WTC11 (cell line): ENCODE measurements at places on chromosomes 4 and X. TPM values are rescaled to one million over a fixed set of nuclear protein-coding genes. Genes with fewer than 3 reads are reported as not detected.

DNA sequence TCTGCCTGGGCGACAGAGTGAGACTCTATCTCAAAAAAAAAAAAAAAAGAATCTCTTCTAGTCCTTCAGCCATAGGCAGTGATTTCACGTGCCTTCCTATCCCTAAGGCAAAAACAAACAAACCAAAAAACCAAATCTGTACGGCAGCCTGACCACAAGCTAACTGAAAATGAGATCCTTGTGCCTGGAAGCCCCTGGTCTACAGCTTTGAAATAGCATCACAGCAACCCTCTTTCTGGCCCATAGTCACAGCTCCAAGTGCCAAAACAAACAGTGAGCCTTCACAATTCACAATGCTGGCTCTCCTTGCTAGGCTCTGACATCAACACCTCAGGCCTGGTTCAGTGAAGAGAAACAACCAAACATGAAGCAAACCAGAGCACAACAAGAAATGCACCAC is 46.1 kb downstream of the TMEM150C start:
- H3K27me3 ChIP-seq: no peaks in the 10 kb centered on the region
- no peak overlapping the region for H3K27ac ChIP-seq
- H3K4me1 ChIP-seq: peaks cover 12% of the 10 kb centered on the region
- DNase-seq: no peak
- H3K36me3 ChIP-seq: no peaks in the 10 kb centered on the region

DNA sequence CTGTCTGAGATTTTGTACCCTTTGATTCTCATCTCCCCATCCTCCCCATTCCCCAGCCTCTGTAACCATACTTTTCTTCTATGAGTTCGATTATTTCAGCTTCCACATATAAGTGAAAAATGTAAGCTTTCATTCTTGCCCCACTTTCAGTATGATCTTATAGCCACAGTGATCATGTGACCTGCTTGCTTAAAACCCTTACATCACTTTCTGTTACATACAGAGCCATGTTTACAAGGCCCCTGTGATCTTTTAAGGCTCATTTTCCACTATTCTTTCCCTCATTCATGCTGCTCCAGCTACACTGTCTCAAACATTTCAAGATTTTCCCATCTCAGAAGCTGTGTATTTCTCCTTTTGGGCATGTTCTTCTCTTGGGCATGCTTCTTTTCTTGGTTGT is 147.7 kb downstream of the DCK start:
- H3K27me3 ChIP-seq: peaks cover 3% of the 10 kb centered on the region; the same call in 1 of the 2 replicates
- H3K36me3 ChIP-seq: no peaks in the 10 kb centered on the region
- no peak overlapping the region for H3K4me3 ChIP-seq
- H3K4me1 ChIP-seq: no peaks in the 10 kb centered on the region
- no peak for DNase-seq

DNA sequence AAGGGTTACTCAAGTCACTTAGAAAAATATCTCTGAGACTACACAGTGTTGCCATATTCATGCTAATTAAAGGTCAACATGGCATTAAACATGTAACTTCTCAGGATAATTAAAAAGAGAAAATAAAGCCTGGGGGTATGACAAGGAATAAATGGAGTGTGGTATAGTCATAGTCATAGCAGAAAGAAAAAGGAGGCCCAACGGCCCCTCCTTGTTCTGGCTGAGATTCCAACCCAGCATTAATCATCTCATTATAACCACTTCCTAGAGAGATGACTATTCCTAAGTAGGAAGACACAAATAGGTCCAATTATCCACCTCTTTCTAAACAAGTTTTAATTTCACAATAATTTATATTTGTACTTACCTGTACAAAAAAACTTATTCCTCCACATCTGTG is 778.4 kb upstream of the AADAT start:
- no peak overlapping the region for H3K27ac ChIP-seq
- no peaks in the 10 kb centered on the region for H3K27me3 ChIP-seq
- peaks cover 8% of the 10 kb centered on the region for H3K4me1 ChIP-seq
- DNase-seq: no peak
- H3K36me3 ChIP-seq: no peaks in the 10 kb centered on the region

GRCh38 chrX:12741416-12741815 is 49.8 kb upstream of the PRPS2 start:
- H3K4me1 ChIP-seq: 0 out of 2 replicates have a peak, but pooled peaks cover 9% of the 10 kb centered on the region
- no peak overlapping the region for H3K4me3 ChIP-seq
- no peaks in the 10 kb centered on the region for H3K27me3 ChIP-seq
- no peak for DNase-seq
- H3K27ac ChIP-seq: no peak overlapping the region

DNA sequence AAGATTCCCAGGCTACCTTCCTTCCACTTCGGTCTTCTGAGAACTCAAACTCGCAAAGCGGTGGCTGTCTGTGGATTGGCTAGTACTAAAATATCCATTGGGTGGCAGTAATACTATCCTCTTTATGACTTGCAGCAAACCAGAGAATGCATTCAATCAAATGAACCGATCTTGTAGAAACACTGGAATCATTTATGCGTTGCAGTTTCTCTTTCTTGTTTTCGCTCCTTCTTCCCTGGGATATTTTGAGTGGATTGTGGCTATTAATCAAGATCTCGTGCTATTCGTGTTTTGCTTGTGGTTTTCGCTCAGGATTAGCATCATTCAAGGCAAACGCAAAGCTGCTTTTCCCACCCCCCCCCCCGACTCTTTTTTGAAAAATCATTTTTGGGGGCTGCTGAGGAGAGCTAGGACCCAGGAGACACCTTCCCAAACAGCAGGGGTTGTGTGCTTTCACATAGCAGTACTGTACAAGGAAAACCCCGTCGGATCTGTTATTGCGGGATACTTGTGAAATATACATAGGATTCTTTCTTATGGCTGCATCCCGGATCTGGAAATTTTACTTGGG is at the start of gene IL1RAPL1:
IL1RAPL1 (plus strand) TSS at position 466 of the 571 bp plus-strand sequence.
- peaks cover 24% of the 10 kb centered on the region for H3K4me1 ChIP-seq
- DNase-seq: no peak
- no peak within 1 kb of the TSS for H3K27ac ChIP-seq
- no peak within 1 kb of the TSS for H3K4me3 ChIP-seq
- H3K27me3 ChIP-seq: peaks cover 2% of the 10 kb centered on the region; the same call in 1 of the 2 replicates

- H3K36me3 ChIP-seq: no peaks in the 10 kb centered on the region; the same call in 1 of the 2 replicates
- H3K4me1 ChIP-seq: peaks cover 2% of the 10 kb centered on the region; the same call in 1 of the 2 replicates
- H3K27me3 ChIP-seq: peaks cover 21% of the 10 kb centered on the region
- peak; percentile 63 for DNase-seq
These were observed 87.3 kb downstream of the PRSS12 start for GRCh38 chr4:118265312-118266144.

GRCh38 chr4:7466904-7467303 is 32.2 kb upstream of the PSAPL1 start:
- H3K4me1 ChIP-seq: peaks cover 14% of the 10 kb centered on the region
- no peaks in the 10 kb centered on the region; the same call in 1 of the 2 replicates for H3K27me3 ChIP-seq
- no peaks in the 10 kb centered on the region for H3K36me3 ChIP-seq
- no peak overlapping the region for H3K27ac ChIP-seq

DNA sequence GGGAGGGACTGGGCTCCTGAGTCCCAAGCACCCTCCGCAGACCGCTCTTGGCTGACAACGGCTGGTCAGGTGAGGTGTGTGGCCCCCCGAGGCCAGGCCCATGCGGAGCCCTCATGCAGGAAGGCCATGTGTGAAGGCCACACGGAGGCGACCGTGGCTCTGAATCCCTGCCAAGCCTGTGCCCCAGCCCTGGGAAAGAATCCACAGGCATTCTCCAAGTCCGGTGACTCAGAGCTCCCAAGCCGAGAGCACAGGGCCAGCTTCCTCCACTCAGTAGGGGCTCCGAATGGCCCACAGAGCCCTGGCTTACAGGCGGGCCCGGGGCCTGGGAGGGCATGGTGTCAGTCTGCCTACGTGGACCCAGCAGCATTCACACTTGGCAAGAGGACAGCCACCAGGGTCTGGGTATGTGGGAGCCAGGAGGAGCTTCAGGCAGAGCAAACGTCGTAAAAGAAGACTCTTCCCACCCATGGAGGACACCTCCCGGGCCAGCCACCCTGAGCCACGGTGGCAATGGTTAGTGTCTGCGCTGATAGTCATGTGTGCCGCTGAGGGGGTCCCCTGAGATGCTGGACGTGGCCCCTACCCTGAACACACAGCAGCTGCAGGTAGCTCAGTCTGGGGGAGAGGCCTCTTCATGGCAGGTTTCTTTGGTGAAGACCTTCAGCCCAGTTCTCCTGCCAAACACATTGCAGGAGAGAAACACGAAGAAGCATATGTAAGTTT is 105.7 kb downstream of the PSAPL1 start:
- H3K36me3 ChIP-seq: no peaks in the 10 kb centered on the region
- H3K27me3 ChIP-seq: no peaks in the 10 kb centered on the region
- no peak overlapping the region for H3K27ac ChIP-seq

DNA sequence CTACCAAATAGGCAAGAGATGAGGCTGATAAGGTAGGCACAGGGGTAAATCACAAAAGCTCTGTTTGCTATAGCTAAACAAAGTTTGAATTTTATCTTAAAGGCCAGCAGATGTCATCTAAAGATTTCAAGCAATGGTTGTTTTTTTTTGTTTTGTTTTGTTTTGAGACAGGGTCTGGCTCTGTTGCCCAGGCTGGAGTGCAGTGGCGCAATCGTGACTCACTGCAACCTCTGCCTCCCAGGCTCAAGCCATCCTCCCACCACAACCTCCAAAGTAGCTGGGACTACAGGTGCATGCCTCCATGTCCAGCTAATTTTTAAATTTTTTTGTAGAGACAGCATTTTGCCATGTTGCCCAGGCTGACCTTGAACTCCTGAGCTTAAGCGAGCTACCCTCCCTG is 43.1 kb upstream of the NEUROG2 start:
- no peak overlapping the region for H3K27ac ChIP-seq
- H3K4me1 ChIP-seq: 0 out of 2 replicates have a peak, but pooled peaks cover 6% of the 10 kb centered on the region
- no peaks in the 10 kb centered on the region for H3K27me3 ChIP-seq
- H3K36me3 ChIP-seq: peaks cover 19% of the 10 kb centered on the region

DNA sequence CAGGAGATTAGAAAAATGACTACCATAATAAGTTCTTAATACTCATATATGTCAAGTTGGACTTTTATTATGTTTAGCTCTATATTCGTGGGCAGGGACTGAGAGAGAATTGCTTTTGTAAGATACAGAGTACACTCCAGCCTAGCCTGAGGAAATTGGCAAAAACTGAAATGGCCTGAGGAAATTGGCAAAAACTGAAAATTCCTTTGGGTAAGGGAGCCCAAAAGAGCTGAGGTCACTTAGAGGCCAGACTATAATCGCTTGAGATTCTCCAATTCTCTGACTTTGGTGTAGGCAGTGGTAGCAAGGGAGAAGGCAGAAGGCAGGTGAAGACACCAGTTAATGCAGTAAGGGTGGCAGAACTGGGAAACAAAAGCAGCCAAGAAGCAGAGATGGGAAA is 124.5 kb upstream of the HCCS start:
- no peak for DNase-seq
- no peak overlapping the region for H3K4me3 ChIP-seq
- no peak overlapping the region for H3K27ac ChIP-seq
- no peaks in the 10 kb centered on the region for H3K36me3 ChIP-seq

DNA sequence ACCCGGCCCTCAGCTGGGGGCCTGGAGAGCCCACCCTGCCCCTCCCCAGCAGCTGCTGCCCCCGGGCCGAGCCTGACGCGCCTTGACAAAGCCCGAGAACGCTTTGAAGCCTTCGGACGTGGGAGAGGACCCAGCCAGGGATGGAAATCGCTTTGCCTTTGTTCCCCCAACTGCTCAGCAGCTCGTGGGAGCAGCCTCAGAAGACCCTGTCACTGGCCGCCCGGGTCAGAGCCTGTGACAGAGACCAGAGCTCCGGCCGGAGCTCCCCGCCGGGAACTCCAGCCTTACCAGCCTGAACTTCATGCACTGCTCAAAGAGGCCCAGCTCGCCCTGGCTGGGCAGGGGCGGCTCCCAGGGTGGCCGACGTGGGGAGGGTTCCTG is 2.6 kb upstream of the SLC6A8 start:
- peak overlapping the region; percentile 18; the same call in 1 of the 2 replicates for H3K4me3 ChIP-seq
- H3K27me3 ChIP-seq: peaks cover under 1% of the 10 kb centered on the region; the same call in 1 of the 2 replicates
- no peak for DNase-seq
- H3K4me1 ChIP-seq: peaks cover 18% of the 10 kb centered on the region
- H3K27ac ChIP-seq: no peak overlapping the region

- no peaks in the 10 kb centered on the region for H3K4me1 ChIP-seq
- no peak for DNase-seq
- H3K27ac ChIP-seq: no peak overlapping the region
- H3K4me3 ChIP-seq: no peak overlapping the region
These were observed 16.8 kb upstream of the DMP1 start for GRCh38 chr4:87633243-87633642.

GRCh38 chr4:184879271-184879670 is 53.5 kb upstream of the ACSL1 start:
- DNase-seq: no peak
- no peaks in the 10 kb centered on the region for H3K27me3 ChIP-seq

GRCh38 chr4:183757060-183757459 is 98.0 kb downstream of the TRAPPC11 start:
- H3K36me3 ChIP-seq: no peaks in the 10 kb centered on the region
- no peak overlapping the region for H3K27ac ChIP-seq
- H3K4me1 ChIP-seq: peaks cover 9% of the 10 kb centered on the region
- 0 out of 2 replicates have a peak, but pooled peaks cover 2% of the 10 kb centered on the region for H3K27me3 ChIP-seq
- H3K4me3 ChIP-seq: no peak overlapping the region
- DNase-seq: no peak

The ANK2 gene
- 27.9 to 33.7 TPM (median 30.8 TPM) in 3 replicates for total RNA-seq

The SH3RF1 gene
- 11.1 to 16.6 TPM (median 13.2 TPM) in 3 replicates for total RNA-seq

The ADH1A gene
- total RNA-seq: 0.11 TPM in 1 of 3 replicates, not detected in the others

The LDB2 gene
- 62.4 to 67.4 TPM (median 67.3 TPM) in 3 replicates for total RNA-seq

The CXorf66 gene
- not detected in 3 replicates for total RNA-seq

The STPG2 gene
- 0.17 to 0.39 TPM (median 0.18 TPM) in 3 replicates for total RNA-seq

The CPZ gene
- total RNA-seq: 22.7 to 26.9 TPM (median 22.8 TPM) in 3 replicates

The WDFY3 gene
- 62.0 to 77.2 TPM (median 71.4 TPM) in 3 replicates for total RNA-seq
